Stimulated activated CD4-positive, alpha-beta T cell treated with anti-CD3 and anti-CD28 coated beads, Interleukin-1b, Interleukin-23, amount 100 ng/mL, for 24 hours (primary cell): ENCODE measurements at places on chromosomes 7 and 10.

DNA sequence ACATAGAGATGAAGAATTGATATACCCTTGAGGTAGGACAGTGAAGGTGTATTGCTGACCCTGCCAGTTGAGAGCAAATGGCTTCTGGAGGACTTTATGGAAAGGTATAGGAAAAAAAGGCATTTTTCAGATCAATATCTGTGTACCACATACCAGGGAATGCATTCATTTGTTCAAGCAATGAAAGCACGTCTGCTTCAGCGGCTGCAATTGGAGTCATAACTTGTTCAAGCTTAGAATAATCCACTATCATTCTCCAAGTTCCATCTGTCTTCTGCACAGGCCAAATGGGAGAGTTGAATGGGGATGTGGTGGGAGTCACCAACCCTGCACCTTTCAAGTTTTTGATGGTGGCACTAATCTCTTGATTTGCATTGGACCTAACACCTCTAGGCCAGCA lies 249.6 kb upstream of the PTER start:
- no peak for DNase-seq

DNA sequence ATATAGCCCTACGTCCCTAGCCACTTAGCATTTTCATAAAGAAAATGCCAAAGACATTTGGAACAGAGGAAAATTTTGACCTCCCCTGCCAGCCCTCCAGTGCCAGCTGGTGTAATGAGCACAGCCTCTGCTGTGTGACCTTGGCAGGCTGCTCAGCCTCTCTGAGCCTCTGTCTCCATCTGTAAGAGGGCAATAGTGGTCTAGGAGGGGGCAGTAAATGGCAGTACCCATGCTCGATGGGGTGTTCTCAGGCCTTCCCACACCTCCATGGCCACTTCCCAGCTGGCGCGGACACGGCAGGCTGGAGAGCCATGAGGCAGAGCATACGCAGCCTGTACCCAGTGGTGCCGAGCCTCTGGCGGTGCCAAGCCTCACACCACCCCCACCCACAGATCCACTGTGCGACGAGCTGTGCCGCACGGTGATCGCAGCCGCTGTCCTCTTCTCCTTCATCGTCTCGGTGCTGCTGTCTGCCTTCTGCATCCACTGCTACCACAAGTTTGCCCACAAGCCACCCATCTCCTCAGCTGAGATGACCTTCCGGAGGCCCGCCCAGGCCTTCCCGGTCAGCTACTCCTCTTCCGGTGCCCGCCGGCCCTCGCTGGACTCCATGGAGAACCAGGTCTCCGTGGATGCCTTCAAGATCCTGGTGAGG lies 24.0 kb upstream of the CSGALNACT2 start:
- no peak for DNase-seq

DNA sequence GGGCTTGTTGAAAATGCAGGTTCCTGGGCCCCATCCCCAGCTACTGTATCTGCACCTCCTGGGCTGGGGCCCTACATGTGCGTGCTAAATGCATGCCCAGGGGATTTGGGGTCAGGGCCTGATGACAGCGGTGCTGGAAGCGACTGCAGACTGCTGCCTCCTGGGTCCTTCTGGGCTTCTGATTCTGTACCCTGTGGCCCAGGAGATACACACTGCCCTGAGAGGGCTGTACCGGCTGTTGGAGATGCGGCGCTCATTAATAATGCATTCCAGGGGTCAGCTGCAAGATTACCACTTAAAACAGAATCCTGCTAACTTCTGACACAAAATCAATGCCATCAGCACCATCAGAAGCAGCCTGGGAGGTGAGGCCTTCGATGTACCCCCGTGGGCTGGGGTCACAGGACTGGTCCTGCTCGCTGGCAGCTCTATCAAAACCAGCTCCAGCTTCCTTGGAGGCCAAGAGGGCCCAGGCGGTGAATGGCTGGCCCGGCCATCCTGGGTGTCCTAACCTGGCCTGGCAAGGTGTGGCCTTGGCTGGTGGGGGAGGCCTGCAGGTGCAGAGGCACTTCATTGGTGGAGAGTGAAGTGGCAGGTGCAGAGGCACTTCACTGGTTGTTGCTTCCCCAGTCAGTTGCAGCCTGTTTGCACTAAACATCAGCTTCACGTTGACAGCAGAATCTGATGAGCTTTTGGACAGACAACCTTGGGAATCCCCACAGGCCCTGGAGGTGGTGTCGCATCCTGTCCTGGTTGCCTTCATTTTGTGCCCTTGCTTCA lies 79.2 kb downstream of the GLRX3 start:
- no peak for DNase-seq

GRCh38 chr7:151125470-151125845 lies 39.2 kb downstream of the AGAP3 start:
- DNase-seq, result no peak

DNA sequence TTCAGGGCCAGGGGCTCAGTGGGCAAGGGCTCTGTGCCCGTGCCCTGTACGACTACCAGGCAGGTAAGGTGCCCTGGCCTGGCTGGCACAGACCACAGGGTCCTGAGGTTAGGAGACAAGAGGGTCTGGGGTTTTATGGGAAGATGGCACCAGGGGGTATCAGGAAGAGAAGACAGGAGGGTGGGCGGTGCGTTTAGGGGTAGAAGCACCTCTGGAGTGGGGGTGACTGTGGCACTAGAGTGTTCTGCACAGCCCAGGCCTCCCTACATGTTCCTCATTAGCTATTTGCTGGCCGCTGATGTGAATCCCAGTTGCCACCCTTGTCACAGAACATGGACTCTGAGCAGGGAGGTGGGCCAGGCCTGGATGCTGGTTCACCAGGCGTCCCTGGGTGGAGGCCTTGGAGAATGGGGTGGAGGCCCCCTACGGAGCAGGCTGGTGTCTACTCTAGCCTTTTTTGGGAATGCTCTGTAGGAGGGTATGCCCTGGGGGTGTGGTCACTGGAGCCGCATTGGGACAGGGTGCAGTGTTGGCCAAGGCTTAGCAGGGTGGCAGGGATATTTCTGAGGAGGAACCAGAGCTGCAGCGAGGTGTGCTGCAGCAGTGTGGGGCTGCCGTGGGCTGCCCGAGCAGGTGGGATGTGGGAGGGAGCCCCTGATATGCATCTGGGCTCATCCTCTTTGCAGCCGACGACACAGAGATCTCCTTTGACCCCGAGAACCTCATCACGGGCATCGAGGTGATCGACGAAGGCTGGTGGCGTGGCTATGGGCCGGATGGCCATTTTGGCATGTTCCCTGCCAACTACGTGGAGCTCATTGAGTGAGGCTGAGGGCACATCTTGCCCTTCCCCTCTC lies 5.0 kb downstream of the PGAM2 start:
- no peak for DNase-seq

DNA sequence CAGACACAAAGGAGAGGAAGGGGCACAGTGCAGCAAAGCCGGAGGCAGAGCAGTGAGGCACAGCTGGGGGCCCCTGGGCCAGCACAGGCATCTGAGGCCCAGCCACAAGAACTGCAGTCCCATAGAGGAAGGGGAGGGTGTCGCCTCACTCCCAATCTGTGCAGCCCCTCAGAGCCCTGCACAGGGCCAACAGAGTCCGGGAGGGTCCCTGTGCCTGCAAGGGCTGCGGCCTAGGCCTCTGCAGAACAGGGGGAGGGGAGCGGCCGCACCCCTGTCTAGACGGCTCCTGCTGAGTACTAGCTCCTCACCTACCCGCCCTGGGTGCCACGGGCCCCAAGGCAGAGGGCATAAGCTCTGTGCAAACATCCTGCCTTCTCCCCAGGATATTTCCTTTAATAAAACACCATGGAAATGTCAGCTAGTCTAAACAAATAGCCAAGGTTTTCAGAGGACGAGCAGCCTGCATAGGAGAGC lies 32.4 kb upstream of the RET start:
- DNase-seq, result no peak

DNA sequence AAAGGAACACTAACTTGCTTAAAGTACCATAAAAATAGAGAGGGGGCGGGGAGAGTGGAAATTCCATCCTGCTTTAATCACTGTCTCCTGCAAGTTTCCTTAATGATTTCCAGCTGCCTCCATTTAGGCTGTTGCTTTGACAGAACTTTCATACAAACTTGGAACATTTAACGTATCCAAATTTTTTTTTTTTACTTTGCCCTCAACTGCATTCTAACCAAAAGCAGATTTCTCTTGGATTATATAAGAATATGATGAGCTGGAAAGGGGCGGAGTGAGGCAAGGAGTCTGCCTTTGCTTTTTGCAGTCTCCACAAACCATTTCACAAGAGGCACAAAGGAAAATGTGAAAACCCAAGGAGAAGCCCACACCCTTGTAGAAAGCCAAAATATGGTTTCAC lies 46.6 kb upstream of the COL1A2 start:
- no peak for DNase-seq

DNA sequence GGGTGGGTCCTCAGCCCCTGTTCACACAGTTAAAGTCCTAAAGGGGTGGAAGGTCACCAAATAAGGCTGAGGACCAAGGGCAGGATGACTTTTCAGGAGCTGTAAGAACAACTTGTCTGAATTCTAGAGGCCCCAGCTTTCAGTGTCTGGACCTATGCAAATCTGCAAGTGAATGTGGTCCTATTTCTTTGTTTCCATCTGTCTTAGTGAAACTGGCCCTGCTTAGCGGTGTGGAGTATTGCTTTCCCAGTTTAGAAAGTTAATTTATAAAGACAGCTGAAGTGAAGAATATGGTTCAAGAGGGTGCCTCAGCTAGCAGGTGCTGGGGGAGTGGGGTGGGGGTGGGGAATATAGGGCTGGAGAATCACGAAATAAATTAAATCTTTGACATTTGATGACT lies 40.1 kb downstream of the HHEX start:
- no peak for DNase-seq

- DNase-seq, result no peak
Measured at GRCh38 chr10:28592953-28593352, 60.0 kb downstream of the WAC start.

DNA sequence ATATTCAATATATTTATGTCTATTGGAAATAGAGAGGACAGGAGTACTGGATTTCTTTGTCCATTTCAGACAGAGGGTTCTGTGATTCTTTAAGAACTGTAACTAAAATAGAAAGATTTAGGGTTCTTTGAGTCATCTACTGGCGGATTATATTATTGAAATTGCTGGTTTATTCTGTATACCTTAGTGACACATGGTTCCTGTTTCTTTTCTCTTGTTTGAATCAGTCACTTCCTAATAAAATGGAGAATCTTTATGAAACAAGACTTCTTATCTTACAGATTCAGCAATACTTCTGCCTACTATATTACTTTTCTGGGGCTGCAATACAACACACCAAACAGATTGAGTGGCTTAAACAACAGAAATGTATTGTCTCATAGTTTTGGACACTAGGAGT lies 20.8 kb upstream of the ZNF800 start:
- DNase-seq, result no peak

DNA sequence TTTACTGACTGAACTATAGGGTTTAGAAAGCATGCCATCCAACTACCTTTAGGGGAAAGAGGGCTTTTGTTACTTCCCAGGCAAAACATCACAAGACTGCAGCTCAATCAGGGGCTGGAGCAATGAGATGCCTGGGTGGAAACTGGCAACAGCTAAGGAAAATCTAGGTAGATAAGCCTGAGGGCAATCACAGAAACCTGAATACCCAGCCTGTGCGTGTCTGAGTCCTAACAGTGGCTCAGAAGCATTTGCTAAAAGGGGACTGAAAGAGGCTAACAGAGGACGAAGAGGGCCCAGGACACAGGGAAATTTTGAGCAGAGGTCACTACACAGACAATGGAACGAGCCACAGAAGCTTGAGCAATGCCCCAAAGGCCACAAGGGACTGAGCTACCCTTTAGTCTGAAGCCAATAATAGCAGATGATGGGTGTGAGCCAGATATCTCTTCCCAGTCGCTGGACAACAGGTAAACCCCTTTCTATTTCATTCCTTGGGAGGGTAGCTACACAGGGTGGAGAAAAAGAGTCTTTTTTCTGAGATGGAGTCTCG lies 79.1 kb downstream of the ITGA8 start:
- DNase-seq, result no peak

- no peak for DNase-seq
Measured at GRCh38 chr10:68423522-68423921, 16.4 kb upstream of the RUFY2 start.

DNA sequence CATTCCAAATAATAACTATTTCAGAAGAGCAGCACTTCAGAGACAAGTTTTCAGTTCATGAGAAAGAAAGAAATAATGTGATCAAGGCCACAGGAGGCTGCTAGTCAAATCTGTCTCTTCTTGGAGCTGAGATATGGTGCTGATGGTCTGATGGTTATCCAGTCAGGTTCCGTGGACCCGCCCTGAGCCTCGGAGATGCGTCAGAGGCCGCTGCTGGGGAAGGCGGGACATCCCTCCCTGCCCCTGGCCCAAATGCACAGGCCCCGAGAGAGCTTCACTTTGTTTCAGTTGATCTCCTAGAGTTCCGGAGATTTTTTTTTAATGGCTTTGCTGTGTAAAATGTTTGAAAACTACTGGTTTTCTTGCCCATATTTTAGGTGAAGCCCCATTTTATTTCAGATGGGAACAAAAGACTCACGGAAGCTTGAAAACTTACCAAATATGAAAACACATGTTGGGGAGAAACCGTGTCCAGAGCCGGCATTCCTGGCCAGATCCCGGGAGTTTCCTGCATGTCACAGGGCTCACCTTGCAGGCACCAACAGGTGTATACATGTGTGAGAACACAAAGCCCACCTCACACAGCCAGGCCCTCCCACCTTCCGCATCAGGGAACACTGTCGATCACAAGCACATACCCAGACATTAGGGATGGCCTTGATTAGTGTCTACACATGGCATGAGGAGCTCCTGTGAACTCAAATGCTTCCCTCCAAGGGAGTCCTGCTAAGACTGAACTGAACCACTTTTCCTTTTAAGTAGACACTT lies 499.0 kb downstream of the TCERG1L start:
- DNase-seq, result no peak
